Stimulated activated CD8-positive, alpha-beta memory T cell treated with anti-CD3 and anti-CD28 coated beads, Interleukin-4, amount 100 ng/mL, for 1 hour (primary cell): ENCODE measurements at places on chromosomes 1 and 21.

DNA sequence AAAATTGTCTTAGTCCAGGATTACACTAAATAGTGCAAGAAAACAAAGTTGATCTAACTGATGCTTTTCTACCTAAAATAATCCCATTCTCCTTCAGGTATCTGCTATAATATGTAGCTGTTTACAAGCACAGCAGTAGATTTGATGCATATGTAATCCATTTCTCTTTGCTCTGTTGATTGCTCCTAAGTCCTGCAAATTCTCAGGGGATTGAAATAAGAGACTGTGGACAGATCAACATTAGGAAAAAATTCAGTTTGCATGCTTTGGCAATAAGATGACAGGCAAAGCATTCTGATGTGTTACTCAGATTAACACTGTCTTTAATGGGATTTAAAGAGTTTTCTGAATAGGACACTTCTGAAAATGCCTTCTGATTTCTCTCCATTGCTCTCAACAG lies 34.7 kb downstream of the RNF11 start:
- no peak for DNase-seq

- no peak for DNase-seq
Measured at GRCh38 chr1:150813028-150813707, 5.1 kb upstream of the CTSK start.

GRCh38 chr1:209822706-209823105 lies 5.1 kb upstream of the UTP25 start:
- no peak for DNase-seq

DNA sequence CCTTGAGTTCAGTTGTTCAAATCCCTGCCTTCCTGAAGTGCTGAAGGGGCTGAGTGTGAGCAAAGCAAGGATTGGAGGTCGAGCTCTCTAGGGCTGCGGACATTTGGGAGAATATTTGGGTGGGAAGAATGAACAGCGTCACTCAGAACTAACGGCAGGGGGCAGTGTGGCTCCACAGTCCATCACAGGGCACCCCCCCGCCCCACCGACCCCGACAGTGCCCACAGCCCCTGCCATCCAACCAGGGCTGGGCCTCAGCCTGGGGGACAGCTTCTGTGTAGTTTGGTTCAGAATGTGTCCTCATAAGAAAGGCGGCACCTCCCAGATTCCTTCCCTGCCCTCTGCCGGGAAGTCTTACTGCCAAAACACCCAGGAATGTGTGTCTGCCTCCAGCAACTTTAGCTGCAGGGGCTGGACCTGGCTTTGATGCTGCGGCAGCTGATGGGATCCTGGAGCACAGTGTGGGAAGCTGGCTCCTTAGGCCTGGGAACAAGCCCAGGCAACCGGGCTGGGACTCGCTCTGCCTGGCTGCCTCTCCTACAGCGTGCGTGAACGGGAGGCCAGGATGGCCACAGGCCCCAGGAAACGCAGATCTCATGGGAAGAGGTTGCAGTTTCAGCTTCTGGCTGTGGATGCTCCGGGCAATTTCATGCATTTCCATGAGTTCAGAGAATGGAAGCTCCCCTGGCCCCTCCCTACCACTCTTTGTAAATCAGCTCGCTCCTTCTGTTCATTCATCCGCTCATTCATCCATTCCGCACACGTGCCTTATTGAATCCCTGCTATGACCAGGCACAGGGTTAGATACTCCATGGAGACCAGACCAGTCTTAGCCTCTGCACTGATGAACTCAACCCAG lies 104.9 kb upstream of the TMPRSS2 start:
- DNase-seq, result no peak

GRCh38 chr1:93980320-93981273 lies 71.4 kb upstream of the GCLM start:
- no peak for DNase-seq

- no peak for DNase-seq
Measured at GRCh38 chr1:245475961-245476516, 321.3 kb downstream of the KIF26B start.

- DNase-seq, result no peak
Measured at GRCh38 chr1:22983944-22984343, 11.3 kb upstream of the LACTBL1 start.

DNA sequence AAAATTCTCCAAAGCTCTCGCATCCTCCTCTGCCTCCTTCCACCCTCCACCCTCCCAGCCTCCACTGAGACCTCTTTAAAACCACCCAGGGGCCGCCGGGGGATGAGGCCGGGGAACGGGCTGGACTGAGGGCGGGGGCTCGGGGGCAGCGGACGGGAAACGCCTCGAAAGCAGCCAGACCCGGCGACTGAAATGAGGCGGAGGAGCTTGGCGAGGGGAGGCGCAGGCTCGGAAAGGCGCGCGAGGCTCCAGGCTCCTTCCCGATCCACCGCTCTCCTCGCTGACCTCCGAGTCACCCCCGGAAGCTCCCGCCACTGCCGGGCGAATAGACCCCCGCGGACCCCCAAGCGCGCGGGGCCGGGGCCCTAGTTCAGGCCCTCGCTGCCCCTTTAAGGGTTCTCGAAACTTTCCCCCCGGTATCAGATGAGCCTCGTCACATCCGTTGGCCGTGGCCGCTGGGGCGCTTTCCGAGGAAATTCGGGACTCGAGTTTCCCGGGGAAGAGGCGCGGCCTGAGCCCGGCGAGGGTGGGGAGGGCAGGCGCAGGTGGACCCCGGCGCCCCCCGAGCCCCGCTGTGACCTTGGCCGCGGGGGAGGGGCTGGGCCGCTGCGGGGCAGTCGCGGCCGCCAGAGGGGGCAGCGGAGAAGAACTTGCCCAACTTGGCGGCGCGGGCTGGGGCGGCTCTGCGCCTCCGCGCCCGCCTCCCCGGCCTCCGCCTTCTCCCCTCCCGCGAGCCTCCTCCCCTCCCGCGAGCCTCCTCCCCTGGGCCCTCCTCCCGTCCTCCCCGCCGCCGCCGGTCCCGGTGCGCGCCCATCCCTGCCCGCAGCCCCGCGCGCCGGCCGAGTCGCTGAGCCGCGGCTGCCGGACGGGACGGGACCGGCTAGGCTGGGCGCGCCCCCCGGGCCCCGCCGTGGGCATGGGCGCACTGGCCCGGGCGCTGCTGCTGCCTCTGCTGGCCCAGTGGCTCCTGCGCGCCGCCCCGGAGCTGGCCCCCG lies at the start of gene BACE2:
Gene BACE2 (plus strand): TSS at position 813 of the 995 bp plus-strand sequence. CDS start 104 bp downstream, at position 917.
- no peak for DNase-seq
